ENCODE measurements at places on chromosomes 4 and X.
A peak's percentile ranks its signal among the peaks of the same experiment; 100 is the strongest.

DNA sequence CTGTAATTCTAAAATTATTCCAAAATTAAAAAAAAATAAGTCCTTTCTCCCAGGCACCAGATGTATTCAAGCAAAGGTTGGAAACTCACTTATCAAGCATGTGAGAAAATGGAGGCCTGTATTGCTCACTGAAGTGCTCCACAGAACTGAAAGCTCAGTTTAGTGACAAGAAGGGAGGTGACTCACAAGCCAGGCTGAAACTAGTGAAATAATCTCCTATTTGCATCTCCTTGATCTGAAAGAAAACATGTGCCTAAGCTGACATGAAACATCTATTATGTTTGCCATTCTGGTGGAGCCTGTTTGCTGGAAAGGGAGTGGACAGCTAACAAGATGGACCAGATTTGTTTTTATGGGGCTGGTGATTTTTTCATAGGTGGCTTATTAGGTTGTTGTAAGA is 54.0 kb upstream of the AMELX start:
- DNase-seq = no peak

DNA sequence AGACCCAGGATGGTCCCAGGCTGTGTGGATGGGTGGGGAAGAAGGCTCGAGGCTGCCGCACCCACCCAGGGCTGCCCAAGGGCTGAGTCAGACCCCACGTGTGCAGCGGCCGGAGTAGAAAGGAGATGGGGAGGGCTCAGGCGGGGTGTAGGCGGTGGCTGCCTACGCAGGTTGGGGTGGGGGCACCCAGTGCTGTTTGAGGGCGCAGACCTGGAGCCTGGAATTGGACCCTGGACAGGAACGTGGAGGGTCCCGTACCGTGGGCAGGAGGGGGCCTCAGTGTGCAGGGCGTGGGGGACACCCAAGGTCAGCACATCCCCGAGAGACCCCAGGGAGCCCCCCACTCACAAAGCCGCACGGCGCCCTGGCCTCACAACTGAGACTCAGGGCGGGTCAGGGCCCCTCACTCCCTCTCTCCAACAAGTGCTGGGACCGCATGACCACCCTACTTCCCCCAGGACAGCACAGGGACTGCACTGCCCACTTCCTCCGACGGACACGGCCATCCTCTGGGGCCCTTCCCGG is 79.9 kb downstream of the FAM53A start:
- DNase-seq = no peak

- DNase-seq = no peak
These were observed 56.4 kb upstream of the XIAP start for GRCh38 chrX:123803331-123803983.

GRCh38 chrX:130944230-130944629 is 41.2 kb upstream of the ENOX2 start:
- no peak for DNase-seq

DNA sequence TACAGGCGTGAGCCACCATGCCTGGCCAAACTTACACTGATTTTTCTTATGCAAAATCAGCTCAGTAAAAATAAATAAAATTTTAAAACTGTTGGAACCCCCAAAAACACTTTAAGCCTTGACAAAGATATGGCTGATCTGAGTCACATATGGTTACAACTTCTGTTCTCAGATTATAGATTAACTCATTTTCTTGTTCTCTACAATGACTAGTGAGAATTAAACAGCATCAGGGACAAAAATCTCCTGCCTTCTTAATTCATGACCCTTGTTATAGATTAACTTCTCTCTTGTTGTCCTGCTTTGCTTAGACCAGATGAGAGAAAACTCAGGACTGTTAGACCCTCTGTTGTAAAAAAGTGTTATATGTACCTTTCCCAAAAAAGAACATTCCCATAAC is 24.2 kb upstream of the EXOC1L start:
- no peak for DNase-seq

GRCh38 chr4:73732759-73733431 is 7.5 kb upstream of the CXCL8 start:
- DNase-seq = no peak

DNA sequence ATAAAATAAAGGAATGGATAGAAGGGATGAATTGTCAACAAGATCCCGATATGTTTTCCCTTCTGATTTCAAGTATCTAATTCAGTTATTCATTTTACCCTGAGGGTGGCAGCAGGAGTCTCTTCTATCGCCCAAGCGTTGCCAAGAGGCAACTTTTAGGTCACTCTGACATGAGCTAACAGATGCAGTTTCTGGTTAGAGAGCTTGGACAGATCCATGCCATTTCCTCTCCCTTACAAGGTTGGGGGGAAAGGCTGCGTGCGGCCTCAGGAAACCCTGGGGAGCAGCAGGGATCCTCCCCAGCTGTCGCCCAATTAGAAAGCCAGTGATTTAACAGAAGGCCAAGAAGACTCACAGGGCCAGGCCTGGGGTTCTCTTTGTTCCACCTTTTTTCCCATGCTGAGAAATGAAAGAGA is 35.3 kb upstream of the WAS start:
- peak; percentile 4 for DNase-seq

DNA sequence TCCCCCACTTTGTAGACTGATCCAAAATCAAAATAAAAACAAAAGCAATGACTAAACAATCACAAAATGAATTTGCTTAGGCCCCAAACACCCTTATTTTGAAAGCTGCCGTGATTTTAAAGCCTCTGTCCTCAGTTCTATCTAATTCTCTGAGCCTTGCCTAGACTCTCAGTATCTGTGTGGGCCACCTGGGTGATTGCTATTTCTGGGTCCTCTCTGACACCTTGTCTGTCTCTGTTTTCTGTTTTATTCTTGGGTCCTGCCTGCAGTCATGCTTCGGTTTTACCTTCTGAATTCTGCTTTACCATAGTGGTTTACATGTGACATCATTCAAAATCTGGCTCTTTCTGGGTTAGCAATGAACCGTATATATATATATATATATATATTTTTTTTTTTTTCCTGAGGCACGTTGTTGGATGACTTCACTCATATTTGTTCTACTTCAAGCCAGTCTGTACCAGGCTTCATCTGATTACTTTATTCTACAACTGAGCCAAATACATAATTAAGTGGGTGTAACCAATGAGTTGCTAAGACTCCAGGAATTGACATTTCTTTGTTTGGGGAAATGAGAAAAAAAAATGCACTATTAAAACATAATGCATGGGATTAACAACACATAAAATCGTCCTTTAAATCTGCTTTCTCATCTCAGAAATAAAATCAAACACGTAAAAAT is 710.7 kb upstream of the SLIT2 start:
- DNase-seq = no peak

- DNase-seq = no peak
These were observed 89.8 kb upstream of the ACSL4 start for GRCh38 chrX:109822861-109823260.

DNA sequence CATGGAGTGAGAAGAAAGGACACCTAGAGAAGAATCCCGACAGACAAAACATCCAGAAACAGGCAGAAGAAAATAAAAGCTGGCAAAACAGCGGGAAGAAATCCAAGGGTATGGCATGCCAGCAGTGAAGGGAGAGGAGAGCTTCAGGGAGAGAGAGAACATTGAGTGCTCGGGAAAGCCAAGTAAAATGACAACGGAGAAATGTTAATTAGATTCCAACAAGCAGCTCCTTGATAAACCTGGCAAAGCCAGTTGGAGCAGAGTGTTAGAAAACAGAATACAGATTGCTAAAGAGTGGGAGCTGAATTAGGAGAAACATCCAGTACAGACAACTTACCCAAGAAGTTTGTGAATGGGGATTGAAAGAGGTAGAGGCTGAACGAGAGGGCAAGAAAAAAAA is 40.4 kb upstream of the MAOA start:
- DNase-seq = no peak

- peak; percentile 25 for DNase-seq
These were observed at the start of gene PAK3 for GRCh38 chrX:111095974-111096895. Gene PAK3, plus strand, starts transcription at chrX:111096191. Its CDS starts 26,913 bp downstream, at chrX:111123104.

- DNase-seq = no peak
These were observed 102.7 kb upstream of the DHX15 start for GRCh38 chr4:24686866-24687692.

DNA sequence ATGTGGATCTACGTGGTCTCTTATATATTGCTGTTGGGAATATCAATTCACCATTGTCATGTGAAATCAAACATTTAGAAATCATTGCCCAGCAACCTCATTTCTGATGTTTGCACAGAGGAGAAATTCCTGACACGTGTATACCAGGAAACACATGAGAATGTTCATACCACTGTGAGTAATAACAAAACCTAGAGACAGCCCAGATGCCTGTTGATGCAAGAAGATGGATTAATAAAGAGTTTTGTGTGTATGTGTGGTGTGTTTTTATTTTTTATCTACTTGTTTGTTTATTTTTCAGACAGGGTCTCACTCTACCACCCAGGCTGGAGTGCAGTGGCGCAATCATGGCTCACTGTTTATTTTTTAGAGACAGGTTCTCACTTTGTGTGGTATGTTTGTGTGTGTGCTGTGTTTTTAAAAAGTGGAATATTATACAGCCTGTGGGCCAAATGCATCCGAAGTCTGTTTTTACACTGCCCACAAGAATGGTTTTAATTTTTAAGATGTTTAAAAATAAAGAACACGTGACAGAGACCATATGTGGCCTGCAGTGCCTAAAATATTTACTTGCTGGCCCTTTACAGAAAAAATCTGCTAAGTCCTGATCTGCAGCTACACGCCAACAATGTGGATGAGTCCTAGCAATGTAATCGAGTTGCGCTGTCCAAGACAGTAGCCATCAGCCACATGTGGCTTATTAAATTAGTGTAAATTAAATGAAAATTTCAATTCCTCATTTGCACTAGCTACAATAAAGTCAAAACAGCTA is 39.2 kb downstream of the TXLNG start:
- no peak for DNase-seq

DNA sequence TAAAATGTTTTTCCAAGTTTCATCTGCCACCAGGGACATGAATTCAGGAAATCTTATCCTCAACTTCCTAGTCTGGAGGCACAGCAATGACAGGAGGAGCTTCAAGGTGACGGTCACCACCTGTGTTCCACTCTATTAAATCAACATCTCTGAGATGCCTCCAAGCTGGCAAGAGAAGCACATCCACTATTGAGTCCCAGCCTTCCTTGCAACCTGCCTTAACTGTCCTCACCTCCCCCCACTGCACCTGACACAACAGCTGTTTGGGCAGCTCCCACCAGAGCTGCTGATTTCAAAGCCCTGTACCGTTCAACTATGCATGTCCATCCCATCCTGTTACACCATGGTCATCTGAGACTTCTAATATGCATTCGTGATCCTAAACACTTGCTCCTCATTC is 123.4 kb downstream of the COL25A1 start:
- DNase-seq = no peak

- no peak for DNase-seq
These were observed 101.9 kb downstream of the FAM53A start for GRCh38 chr4:1582227-1582626.

DNA sequence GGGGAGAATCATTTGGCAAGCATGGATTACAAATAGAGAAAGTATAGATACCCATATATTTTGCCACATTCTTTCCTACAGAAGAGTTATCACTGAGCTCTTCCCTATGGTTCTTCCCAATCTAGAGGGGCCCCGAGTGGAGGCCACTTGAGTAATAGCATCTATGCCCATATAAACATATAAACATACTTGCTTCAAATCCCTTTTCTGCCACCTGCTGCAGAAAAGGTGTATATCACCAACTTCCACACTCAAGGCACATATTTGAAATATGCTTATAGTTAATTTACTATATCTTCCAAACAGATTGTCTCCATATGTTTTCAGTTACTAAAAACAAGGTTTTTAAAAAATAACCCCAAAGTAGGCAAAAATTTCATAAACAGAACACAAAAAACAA is 642.8 kb upstream of the DIPK2B start:
- no peak for DNase-seq
